ENCODE measurements at places on chromosomes 6 and 20.

GRCh38 chr6:31186052-31186734 is 15.7 kb upstream of the POU5F1 start:
- DNase-seq = no peak

DNA sequence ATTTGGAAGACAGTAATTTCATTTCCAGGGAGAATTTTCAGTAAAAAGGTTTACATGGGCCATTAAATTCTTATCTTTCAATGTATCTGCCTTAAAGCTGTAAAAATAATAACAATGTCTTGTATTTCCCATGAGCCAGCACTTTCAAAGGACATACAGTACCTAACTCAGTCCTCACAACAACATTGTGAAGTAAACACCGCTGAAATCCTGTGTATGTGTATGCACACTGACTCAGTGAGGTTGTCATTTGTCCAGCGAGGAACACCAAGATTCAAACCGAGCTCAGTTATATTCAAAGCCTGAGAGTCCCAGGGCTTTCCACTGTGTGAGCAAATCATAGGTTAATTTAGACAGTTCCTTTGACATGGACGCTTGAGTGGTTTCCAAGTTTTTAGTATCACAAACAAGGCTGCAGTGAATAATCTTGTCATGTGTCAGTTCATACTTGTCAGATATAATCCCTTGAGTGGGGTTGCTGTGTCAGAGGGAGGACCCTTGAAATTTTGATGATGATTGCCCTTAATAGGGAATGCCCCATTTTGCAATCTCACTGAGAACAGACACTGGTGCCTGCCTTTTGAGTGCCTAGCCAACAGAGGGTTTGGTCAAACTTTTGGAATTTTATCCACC is 50.0 kb upstream of the SLC22A23 start:
- no peak for DNase-seq

DNA sequence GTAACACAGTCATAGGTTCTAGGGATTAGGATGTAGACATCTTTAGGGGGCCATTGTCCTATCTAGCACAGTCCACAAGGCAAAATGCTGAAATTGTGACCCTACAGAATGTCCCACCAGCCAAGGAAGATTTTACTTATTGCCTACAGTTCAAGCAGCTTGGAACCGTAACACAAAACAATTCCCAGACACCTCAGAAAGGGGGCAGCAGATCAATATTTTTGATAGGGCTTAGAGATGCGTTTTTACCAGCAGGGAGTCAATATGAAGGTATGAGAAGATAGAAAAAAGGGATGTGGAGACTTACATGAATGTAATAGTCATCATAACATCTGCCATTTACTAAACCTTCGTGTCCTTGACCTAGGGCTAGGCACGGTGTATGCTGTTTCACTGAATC is 81.0 kb downstream of the TMEM170B start:
- DNase-seq = no peak

DNA sequence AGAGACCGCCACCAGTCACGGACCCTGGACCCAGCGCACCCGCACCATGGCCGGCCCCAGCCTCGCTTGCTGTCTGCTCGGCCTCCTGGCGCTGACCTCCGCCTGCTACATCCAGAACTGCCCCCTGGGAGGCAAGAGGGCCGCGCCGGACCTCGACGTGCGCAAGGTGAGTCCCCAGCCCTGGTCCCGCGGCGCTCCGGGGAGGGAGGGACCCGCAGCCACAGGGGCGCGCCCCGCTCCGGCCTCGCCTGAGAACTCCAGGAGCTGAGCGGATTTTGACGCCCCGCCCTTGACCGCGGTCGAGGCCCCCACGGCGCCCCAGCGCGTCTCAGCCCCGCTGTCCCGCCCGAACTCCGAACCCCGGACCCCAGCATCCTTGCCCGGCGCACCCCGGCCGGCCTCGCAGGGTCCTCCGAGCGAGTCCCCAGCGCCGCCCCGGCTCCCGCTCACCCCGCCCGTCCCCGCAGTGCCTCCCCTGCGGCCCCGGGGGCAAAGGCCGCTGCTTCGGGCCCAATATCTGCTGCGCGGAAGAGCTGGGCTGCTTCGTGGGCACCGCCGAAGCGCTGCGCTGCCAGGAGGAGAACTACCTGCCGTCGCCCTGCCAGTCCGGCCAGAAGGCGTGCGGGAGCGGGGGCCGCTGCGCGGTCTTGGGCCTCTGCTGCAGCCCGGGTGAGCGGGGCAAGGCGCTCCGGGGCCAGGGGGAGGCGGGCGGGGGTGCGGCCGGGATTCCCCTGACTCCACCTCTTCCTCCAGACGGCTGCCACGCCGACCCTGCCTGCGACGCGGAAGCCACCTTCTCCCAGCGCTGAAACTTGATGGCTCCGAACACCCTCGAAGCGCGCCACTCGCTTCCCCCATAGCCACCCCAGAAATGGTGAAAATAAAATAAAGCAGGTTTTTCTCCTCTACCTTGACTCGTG is at the start of gene OXT:
Gene OXT, plus strand, starts transcription at position 11 of the 920 bp plus-strand sequence. Its CDS starts 36 bp downstream, at position 47.
- DNase-seq = no peak

- DNase-seq = no peak
Measured at GRCh38 chr6:165744555-165745228, 81.7 kb upstream of the PDE10A start.

- no peak for DNase-seq
Measured at GRCh38 chr6:159602431-159603041, 90.5 kb downstream of the SOD2 start.

DNA sequence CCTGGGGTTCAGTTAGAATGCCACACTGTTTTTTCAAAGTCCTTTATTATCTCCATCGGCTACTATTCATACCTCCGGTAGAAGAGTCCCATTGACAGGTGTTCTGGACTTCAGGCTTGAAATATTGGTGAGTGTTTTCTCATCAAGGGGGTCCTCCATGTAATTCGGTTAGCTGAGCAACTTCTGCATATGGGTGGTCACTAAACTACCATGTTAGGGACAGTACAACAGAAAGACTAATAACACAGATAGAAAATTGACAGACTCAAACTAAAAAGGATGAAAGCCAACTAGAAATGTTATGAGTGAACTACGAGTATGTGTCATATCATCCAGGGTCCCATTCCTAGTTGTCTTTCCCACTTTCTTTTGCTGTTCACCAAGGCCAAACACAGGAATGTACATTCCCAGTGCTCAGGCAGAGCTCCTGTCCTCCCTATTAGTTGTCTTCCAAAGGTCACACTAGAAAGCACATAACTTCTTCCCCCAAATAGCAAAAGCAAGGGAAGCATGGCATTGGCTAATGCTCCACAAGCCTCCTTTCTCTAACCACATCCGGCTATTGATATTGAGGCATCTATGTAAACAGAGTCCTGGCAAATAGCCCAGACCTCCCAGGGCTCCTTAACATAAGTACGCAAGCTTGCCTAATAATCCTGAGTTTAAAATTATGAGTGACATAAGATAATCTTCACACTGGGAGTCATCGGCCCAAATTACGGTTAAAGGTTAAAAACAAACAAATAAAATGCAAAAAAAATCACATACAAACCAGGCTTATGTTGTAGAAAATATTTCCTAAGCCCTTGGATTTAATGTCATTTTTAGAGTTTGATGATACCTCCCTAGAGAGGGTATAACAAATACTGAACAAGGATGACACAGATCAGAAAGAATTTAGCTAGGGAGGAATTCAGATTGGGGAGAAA is 13.2 kb downstream of the CCN2 start:
- no peak for DNase-seq

- DNase-seq = no peak
Measured at GRCh38 chr20:12535316-12535715, 473.5 kb upstream of the SPTLC3 start.

GRCh38 chr6:100462706-100463629 is 1.8 kb downstream of the SIM1 start:
- DNase-seq = no peak

DNA sequence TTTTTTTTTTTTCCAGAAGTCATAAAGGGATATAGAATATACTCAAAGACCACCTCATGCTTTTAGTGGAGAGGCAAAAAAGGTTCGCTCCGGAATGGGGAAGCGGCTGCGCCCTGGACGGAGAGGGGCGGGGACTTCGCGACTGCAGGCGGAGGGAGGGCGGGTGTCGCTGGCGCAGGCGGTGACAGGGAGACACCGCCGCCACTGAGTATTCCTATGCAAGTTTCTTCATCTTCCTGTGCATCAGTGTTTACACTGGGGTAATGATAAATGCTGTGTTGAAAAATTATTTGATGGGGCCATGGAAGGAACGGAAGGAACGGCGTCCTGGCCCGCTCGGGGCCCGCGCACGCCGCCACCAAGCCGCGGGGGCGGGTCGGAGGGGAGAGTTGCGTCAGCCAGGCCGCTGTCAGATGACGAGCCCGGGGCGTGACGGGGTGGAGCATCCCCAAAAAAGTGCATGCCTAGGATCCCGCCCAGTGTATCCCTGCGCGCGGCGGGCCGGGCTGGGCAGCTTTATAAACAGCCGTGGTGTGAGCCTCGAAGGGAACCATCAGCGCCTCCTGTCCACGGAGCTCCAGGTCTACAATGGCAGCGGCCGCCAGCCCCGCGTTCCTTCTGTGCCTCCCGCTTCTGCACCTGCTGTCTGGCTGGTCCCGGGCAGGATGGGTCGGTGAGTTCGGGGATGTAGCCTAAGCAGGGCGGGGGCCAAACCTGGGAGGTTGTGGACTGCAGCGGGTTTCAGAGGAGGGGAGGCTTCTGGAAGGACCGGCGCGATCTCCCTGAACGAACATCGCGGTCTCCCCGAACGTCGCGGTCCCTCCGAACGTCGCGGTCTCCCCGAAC is at the start of gene ULBP1:
Gene ULBP1, plus strand, starts transcription at position 482 of the 846 bp plus-strand sequence. Its CDS starts 107 bp downstream, at position 589.
- DNase-seq = peak; percentile 24

DNA sequence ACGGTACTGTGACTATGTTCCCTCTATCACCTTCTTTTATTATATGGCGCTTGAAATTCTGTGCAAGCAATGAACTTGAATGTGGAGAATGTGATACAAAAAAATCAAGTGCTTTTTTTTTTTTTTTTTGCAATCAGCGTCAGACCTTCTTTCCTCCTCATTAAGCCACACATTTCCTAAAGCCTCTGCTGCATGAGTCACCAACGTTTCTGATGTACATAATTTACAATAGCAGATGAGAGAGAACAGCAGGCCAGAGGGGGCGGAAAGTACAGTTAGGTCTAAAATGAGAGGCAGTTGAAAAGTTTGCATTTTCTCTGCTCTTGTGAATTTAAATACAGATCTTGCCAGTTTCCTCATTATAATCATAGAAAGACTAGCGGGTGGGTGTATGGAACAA is 114.6 kb upstream of the RIPOR2 start:
- DNase-seq = no peak

GRCh38 chr6:18491308-18492045 is 104.3 kb downstream of the RNF144B start:
- no peak for DNase-seq

GRCh38 chr6:134888316-134888715 is 61.6 kb downstream of the ALDH8A1 start:
- no peak for DNase-seq

DNA sequence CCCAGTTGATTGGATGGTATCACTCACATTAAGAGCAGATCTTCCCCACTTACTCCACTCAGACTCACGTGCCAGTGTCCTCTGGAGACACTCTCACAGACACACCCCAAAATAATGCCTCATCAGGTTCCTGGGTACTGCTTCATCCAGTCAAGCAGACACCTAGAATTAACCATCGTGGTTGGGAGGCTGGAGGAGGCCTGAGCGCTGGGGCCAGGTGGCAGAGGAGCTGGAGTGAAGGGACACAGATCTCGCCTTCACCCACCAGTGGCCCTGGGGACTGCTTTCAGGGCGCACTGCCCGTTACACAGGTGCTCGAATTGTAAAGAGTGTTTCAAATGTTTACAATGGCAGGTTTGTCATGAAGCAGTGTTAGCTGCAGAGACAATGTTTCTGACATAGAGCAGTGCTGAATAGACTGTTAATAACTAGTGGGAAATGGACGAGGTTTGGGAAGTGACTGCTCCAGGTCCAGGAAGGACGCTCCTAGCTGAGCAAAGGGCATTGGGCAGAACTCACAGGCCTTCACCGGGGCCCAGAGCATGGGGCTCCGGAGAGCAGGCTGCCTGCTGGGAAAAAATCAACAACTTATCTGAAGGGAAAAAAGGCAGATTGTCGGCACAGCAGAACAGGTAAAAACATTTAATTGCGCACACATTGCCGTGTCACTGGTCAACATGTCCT is 38.4 kb downstream of the TMEM242 start:
- DNase-seq = no peak

GRCh38 chr6:89525786-89526562 is 93.0 kb downstream of the ANKRD6 start:
- no peak for DNase-seq

DNA sequence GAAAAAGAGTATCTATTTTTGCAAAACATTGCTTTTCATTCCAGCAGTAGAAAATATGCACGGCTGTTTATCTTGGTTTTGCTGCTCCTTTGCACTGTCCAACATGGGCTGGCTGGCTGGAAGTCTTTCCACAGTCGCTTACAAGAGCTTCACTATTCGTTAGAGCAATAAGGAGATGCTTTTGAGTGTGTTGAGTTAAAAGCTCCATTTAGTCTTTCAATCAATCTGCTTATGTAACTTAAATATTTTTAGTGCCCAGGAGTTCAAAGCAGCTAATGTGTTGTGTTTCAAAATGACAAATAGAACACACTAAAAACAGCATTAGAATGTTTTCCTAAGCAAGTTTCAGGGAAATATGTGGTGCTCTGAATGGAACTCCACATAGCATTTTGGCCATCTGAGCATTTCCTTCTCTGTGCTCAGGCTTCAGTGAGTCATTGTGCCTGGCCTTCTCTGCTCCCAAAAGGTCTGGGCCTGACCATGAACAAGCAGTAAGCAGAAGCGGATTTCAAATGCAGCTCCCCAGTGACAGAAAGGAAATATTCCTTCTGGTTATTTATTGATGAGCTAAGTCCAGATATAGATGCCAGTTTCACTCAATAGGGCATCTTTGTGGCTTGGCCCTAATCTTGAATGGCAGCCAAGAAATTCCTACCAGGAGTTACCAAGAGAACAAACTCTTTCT is 580.3 kb downstream of the TENT5A start:
- no peak for DNase-seq

DNA sequence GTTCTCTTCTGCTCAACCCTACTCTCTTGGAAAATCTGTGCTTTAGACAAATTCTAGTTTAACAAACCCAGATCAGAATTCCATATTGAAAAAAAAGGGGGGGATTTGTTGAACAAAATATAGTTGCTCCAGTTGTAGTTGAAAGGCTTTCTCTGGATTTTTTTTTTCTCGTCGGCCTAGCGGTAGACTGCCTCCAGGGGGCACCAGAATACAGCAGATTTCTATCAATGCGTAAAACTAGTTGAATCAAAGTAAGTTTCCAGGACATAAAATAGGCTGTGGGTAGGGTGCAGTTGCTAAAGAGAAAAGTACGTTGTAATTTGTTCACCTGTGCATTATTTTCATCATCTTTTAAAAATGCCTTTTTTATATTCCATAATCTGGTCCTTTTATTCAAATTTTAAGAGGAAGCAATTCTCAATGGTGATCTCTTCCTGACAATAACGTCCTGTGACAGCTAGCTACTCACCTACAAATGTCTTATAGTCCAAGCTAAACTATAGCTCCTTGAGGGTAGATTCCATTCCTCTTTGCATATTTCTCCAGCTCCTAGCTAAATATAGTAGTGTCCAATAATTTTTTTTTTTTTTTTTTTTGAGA is 105.4 kb downstream of the PERP start:
- no peak for DNase-seq

GRCh38 chr20:19889011-19889953 is 127.9 kb upstream of the NAA20 start:
- DNase-seq = peak; percentile 57
